Stimulated activated CD8-positive, alpha-beta memory T cell treated with anti-CD3 and anti-CD28 coated beads, Interleukin-7, amount 100 ng/mL, for 4 hours (primary cell): ENCODE measurements at places on chromosomes 5 and 9.

- no peak for DNase-seq
Measured at GRCh38 chr5:43000111-43000840, 39.8 kb downstream of the ANXA2R start.

- no peak for DNase-seq
Measured at GRCh38 chr5:145551714-145552113, 283.4 kb downstream of the PRELID2 start.

DNA sequence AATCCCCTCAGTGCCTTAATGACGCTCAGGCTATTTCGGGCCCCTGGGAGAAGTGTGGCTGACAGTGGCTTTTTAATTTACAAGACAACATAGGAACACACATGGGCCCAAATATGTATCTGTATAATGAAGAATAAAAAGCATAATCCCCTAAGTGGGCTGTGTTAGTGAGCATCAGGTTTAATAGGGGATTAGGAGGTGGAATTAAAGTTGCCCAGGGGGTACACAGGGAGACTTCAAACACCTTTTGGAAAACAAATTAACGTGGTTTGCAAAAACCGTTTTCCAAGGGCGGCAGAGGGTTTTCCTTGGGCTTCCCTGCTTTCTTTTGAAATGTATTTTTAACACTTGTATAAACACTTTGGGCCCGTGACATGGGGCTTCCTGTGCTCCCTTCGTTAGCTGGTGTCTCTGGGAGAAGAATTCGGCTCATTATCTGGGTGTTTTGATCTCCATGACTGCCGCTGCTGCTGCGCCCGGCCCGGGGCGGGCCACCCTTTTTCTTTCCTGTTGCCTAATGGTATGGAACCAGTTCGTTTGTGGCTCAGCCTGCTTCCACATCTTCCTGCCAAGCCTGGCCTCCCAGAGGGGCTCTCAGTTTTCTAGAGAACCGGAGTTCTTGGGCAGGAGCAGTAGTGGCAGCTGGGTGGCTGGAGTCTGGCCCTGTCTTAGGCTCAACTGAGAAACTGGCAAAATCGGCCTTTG lies 173.0 kb downstream of the MACROH2A1 start:
- no peak for DNase-seq

GRCh38 chr9:125835655-125836054 lies 88.5 kb downstream of the PBX3 start:
- DNase-seq: no peak

GRCh38 chr9:75788006-75788634 lies 102.4 kb upstream of the PCSK5 start:
- no peak for DNase-seq

DNA sequence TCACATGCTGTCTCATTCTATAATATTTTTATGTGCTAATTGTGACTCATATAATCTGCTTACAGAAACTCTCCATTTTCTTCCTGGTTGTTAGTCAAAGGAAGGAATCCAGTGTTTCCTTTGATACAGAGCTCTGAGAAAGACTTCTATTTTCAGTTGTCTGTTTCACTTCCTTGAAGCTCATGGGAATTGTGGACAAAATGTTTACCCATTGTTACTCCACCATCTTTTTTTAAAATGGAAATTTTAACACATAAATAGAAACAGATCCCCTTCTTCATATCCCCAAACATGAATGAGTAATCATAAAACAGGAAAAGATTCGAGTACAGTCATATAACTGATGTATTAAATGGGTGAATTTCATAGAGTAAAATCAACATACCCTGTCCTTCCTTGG lies 42.0 kb upstream of the KCNN2 start:
- DNase-seq: no peak

- no peak for DNase-seq
Measured at GRCh38 chr5:112971276-112971675, 5.3 kb upstream of the DCP2 start.
